Fibroblast of lung (primary cell): ENCODE measurements at places on chromosomes 11 and 22. TPM values are rescaled to one million over a fixed set of nuclear protein-coding genes. Genes with fewer than 3 reads are reported as not detected.

The LIF gene
- polyA plus RNA-seq: 4.5 and 19.6 TPM in 2 replicates

The NCF4 gene
- polyA plus RNA-seq: not detected in 2 replicates

- no peak for DNase-seq
Measured at GRCh38 chr22:27684901-27685300, 116.7 kb downstream of the MN1 start.

- no peak for DNase-seq
Measured at GRCh38 chr11:123482218-123482617, 52.1 kb downstream of the GRAMD1B start.

DNA sequence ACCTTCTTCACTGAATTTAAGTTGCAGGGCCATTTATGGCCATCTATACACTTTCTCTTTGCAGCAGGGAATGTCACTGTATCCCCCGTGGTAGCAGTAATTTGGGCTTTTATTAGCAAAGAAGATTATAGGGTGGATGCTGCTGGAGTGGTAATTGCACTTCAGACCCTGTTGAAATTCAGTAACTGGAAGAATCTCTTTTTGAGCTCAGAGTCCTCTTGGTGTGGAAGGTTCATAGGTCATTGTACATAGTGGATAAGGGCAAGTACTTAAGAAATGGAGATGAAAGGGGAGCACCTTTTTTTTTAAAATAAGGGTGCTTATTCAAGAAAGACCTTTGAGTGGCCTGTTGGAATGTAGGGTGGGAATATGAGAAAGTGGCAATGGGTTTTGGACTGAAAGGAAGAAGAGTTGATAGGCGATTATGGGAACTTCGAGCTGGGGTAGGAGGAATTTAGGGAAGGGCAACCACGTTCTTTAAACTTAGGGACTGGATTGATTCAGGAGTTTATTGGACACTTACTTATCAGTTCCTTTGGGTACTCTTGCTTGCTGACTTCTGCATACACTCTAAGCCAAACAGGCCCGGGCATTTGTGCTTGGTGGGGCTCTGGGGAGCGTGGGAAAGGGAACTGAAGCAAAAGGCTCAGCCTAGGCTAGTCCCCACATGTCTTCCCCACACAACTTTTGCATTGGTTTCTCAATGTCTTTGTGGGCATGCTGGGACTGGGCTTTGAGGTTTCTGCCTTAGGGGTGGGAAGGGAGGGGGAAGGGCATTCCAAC is 26.5 kb downstream of the CTNND1 start:
- DNase-seq: no peak
